ENCODE measurements at places on chromosomes 7 and 10.

- no peak for DNase-seq
Observed at GRCh38 chr7:16719699-16720098, 33.9 kb upstream of the TSPAN13 start.

DNA sequence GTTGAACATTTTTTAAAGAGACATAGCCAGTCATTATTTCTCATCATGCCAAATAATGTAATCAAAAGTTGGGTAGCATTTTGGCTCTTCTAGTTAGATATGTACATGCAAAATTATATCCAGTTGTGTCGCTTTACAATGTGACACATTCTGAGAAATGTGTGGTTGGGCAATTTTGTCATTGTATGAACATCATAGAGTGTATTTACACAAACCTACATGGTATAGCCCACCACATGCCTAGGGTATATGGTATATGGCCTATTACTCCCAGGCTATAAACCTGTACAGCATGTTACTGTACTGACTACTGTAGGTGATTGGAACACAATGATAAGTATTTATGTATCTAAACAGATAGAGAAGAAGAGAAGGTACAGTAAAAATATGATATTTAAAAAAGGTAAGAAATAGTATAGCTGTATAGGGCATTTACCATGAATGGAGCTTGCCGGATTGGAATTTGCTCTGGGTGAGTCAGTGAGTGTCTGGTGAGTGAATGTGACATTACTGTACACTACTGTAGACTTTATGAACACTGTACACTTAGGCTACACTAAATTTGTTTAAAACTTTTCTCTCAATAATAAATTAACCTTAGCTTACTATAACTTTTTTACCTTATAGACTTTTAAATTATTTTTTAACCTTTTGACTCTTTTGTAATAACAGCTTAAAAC lies 16.5 kb downstream of the ZNF365 start:
- no peak for DNase-seq

DNA sequence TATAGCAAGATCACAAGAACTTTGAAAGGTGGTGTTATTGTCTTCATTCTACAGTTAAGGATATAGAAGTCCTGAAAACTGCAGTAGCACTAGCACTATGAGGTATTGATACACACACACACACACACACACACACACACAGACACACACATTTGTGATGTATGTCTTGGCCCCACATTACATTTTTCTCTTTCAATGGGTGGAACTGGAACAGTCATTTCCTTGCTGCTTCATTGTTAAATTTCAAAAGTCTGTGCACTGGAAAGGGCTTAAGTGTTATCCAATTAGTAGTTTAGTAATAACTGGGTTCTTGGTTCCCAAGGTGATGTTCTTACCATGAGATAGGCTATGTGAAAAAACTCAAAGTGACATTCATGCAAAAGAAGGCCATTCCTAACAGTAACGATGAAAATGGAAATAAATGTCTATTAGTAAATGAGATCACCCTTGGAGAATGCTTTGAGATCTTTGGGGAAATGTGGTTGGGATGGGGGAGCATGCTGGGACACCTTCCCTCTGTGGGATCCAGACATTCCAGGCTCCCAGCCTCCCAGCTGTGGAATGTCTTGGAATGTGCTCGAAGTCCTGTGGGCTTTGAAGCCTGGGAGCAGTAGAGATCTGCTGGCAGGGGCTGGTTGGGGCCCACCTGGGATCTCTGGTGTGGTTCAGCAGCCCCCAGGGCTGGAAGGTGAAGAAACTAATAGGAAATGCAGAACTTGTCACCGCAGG lies 37.4 kb upstream of the CALD1 start:
- DNase-seq = peak; percentile 27

GRCh38 chr7:8975681-8976080 lies 542.3 kb downstream of the NXPH1 start:
- DNase-seq = no peak

DNA sequence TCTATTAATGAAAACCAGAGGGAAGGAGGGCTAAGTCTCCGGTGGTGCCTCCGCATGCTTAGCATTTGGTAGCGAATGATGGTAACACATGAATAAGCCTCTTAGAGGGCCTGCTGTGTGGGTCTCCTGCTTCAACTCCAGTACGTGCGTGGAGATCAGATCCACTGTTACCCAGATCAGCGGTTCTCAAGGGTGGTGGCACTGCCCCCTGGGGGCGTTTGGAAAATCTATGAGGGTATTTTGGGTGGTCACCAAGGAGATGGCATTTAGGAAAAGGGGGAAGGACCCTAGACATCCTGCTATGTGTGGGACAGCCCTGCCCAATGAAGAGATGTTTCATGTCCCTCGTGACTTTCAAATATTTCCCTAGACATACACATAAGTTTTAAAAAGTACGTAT lies 57.1 kb upstream of the TM9SF3 start:
- DNase-seq = no peak

DNA sequence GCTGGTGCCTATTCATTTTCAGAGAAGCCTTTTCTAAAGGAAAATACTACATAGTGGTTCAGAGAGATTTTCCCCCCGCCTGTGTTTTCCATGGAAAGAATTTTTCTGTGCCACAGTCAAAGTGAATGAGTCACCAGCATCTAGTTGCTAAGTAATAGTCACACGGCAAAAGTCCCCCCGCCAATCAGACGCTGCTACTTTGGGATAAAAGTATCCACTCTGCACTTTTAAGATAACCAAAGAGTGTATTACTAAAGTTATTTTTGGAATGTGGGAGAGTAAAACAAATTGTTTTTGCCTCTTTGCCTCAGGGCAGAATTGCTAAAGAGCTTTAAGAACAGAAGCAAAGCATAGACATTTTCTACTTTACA lies 23.5 kb downstream of the ABLIM1 start:
- no peak for DNase-seq

- DNase-seq = no peak
Observed at GRCh38 chr10:126001576-126001975, 105.2 kb downstream of the FANK1 start.

DNA sequence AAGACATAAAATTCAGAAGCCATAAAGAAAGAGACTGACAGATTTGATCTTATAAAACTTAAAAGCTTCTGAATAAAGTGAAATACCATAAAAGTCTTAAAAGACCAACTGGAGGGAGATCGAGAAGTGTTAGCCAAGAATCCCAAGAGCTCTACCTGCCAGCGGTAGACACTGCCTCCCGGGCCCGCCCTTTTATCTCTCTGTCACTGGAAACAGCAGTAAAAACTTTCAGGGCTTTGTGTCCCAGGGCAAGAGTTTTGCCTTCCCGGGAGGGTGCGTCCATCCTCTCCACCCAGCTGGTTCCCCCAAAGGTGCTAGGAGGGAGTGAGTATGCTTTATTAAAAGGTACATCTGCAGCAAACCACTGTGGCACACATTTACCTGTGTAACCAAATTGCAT lies 5.8 kb downstream of the PLA2G12B start:
- no peak for DNase-seq

- DNase-seq = no peak
Observed at GRCh38 chr10:88388324-88388723, 194.8 kb downstream of the RNLS start.

- DNase-seq = no peak
Observed at GRCh38 chr7:158238616-158239289, 348.9 kb downstream of the PTPRN2 start.

GRCh38 chr10:11719496-11720259 lies 22.5 kb upstream of the ECHDC3 start:
- no peak for DNase-seq

GRCh38 chr10:49512121-49512809 lies 26.7 kb downstream of the ERCC6 start:
- DNase-seq = no peak

DNA sequence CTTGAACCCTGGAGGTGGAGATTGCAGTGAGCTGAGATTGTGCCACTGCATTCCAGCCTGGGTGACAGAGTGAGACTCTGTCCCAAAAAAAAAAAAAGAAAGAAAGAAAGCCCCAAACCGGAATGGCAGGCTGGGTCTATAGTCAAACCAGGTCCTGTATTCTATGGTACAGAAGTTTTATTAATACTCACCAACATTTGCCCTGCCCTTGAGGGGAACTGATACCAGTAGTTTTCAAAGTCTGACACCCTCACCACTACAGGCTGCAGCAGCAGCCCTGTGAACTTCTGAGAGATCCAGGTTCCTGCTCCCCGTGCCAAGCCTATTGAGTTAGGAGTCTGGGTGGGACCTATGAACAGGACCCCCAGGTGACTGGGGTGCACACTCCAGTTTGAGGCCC lies 80.6 kb downstream of the RGS10 start:
- no peak for DNase-seq

- DNase-seq = no peak
Observed at GRCh38 chr7:82183634-82184033, 259.9 kb downstream of the CACNA2D1 start.

Measured in iPS DF 6.9 (cell line).